ENCODE measurements at places on chromosomes 6 and 20.

DNA sequence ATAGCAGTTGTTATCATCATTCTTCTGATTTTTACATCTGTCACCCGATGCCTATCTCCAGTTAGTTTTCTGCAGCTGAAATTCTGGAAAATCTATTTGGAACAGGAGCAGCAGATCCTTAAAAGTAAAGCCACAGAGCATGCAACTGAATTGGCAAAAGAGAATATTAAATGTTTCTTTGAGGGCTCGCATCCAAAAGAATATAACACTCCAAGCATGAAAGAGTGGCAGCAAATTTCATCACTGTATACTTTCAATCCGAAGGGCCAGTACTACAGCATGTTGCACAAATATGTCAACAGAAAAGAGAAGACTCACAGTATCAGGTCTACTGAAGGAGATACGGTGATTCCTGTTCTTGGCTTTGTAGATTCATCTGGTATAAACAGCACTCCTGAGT, 2.1 kb downstream of the CALHM6 start:
- no peak for DNase-seq

GRCh38 chr6:133895573-133896343, 6.8 kb downstream of the TCF21 start:
- DNase-seq, result no peak

GRCh38 chr6:80163754-80164187, 57.3 kb downstream of the BCKDHB start:
- DNase-seq, result no peak

- DNase-seq, result no peak
These were observed 26.8 kb upstream of the SLC22A7 start for GRCh38 chr6:43271103-43271815.

- no peak for DNase-seq
These were observed 76.5 kb upstream of the ADGRF1 start for GRCh38 chr6:47118611-47119010.

DNA sequence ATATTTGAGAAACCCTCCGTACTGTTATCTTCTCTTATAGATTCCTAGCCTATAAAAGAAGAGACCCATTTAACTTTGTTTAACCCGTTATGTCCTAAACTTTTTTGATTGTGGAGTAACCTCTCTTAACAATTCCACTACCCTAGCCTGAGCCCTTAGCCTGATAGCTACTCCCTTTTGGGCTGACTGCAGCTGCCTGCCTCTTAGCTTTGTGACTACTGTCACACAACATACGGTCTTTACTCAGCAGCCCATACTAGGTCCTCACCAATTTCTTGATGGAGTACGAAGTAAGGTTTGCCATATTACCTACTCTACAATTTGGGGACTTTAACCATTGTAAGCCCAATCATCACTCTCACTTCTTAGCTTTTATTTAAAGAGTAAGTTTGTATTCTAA, 72.7 kb downstream of the QRSL1 start:
- DNase-seq, result no peak

DNA sequence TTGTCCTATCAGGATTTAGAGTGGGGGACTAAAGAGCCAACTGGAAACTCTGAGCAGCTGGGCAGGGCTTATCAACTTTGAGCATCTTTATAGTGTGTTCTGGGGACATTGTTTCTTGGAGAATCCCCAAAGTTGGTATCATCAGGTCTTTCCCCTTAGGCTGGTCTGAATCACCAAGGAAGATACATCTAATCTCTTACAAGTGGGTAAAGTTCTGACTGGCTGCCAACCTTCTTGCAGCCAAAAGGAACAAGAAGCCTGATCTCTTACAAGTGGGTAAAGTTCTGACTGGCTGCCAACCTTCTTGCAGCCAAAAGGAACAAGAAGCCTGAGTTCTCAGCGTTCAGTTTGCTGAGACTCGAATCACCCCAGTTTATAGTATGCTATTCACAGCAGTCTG, 1.6 kb upstream of the MED23 start:
- DNase-seq, result no peak

GRCh38 chr6:31446481-31446880, 43.1 kb downstream of the MICA start:
- no peak for DNase-seq

- DNase-seq, result no peak
These were observed 25.5 kb downstream of the FASTKD5 start for GRCh38 chr20:3134151-3134550.

- no peak for DNase-seq
These were observed 570.5 kb upstream of the CITED2 start for GRCh38 chr6:139944976-139945375.

DNA sequence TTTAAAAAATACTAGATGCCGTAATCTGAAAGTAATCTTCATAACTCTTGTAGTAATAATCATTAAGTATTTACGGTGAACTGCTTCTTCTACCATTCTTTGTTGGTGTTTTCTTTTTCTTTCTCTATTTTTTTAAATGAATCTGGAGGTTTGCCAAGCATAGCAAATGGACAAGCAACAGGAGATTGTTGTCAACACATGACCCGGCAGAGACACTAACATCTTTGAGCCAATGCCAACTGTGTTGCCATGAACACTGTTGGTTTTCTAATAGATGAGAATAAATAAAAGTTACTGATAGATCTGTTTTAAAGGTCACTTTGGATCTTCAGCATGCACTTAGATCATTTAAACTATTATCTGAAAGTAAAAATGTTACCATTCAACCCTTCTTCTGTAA, 523.6 kb upstream of the EYS start:
- no peak for DNase-seq

GRCh38 chr6:90611543-90612312, 24.9 kb upstream of the MAP3K7 start:
- no peak for DNase-seq

GRCh38 chr20:59259946-59260345, 40.5 kb upstream of the EDN3 start:
- no peak for DNase-seq
